ENCODE measurements at places on chromosomes 5 and 9.

GRCh38 chr9:107005201-107005600 is 142.2 kb downstream of the ZNF462 start:
- no peak for DNase-seq

- no peak for DNase-seq
Measured at GRCh38 chr5:83230511-83230910, 153.2 kb downstream of the XRCC4 start.

- no peak for DNase-seq
Measured at GRCh38 chr9:118929287-118929686, 439.9 kb downstream of the BRINP1 start.

- DNase-seq, result no peak
Measured at GRCh38 chr5:99605904-99606303, 677.1 kb upstream of the CHD1 start.

DNA sequence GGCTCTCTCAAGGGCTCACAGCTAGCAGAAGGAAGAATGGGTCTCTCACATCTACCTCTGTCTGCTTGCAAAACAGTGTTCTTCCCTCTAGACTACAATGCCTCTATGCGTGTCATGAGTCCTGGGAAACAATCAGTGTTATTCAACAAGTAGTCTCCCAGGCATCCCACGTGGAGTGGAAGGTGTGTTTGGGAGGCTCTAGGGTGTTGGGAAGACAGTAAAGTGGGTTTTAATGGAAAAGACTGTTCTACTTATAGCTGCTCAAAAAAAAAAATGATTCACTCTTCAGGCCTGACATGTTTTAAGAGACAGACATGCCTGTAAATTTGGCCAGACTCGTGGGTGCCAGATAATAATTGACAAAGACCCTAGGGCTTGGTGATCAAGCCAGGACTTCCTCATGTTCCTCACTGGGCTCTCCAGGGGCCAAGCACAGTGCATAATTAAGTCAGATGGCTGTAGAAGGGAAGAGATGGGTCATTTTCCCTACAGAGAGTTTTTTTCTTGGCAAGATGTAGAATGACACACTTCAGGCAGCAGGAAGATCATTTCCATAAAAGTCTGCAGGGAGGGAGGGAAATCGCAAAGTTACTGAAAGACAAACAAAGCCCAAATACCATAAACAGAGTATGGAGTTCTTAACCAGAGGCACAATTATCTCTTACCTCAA is 246.4 kb downstream of the ACTL7B start:
- no peak for DNase-seq

DNA sequence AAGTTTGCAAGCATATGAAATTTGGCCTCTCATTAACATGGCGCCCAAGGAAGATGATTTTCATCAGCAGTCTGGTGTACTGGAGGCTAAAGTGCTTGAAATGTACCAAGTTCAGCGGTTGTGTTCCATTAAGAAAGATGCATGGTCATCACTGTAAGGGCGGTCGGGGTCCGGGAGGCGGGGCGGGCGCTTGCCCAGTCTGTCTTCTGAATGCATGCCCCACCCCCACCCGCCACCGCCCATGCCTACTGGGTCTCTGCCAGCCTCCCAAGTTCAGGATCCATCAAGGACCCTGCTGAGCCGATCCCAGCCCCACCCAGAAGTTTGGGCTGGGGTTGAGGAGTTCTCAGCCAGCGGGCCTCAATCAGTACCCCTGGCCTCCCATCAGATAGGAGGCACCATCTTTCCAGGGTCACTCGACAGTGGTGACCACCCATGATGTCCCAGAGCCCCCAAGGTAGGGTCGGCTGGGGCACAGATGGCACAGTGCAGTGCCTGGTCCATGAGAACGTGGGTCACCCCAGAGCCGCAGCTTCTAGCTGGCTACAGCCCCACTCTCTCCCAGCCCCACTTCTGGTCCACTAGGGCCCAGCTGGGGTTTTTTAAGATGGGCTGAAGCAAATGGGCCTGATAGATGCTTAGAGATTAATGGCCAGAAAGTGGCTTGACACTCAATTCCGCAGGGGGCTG is 24.4 kb upstream of the PRDM12 start:
- DNase-seq, result no peak

DNA sequence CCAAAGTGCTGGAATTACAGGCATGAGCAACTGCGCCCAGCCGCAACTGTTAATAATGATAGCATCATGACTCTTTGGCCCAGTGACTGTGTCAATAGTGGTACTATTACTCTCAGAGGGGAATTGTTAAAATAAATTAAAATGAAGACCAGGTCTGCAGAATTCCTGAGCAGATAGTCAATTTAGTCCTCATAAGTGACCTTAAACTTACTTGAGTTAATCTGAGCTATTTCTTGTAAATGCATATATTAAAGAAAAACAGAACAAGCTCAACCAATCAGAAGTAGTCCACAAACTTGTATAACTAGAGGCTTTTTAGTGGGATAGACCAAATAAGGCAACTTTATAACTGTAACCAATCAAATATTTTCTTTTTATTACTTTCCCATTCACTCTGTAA is 1.7 kb upstream of the RECK start:
- no peak for DNase-seq

GRCh38 chr9:112631313-112632070 is 86.4 kb downstream of the INIP start:
- no peak for DNase-seq

DNA sequence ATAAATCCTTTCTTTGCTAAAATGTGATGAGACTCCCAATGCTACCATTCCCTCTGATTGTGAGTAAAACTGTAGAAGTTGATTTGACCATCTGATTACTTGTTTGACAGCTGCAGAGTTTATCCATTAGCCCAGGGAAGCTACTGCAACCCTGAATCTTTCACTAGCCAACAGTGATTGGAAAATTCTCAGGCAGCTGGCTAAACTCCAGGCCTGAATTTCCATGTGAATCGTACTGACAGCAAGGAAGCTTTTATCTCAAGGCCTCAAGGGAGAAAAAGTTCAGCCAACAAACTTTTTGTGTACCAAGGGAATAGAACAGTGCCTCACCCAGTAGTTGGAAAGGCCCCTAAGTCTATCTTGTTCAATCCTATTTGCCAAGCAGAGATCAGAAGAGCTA is 246.7 kb upstream of the TRPM3 start:
- no peak for DNase-seq

GRCh38 chr5:159051421-159052282 is 48.1 kb downstream of the EBF1 start:
- no peak for DNase-seq

- no peak for DNase-seq
Measured at GRCh38 chr9:10366171-10366779, 246.5 kb downstream of the PTPRD start.

DNA sequence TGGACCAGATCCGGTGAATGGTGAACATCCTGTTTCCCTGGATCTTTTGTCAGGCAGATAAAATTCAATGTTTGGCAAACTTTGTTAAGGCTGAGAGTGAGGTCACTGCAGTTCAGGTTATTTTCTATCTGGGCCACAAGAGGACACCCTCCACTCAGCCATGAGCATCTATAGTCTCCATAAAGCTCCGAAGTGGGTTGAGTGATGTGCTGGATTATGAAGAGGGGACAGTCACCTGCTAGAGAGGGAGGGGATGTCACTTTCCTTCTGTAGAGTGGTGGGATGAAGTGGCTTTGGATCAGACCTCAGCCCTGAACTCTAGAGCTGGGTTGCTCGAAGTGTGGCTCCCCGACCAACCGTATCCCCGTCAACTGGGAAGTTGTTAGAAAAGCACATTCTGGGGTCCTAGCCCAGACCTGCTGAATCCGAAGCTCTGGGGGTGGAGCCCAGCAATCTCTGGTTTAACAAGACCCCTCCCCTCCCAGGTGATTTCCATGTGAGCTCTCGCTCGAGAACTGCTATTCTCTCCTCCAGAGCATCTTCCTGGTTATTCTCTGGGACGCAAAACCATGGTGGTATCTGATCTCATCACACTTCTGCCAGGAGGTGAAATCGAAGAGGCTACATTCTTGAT is 31.8 kb upstream of the FGF1 start:
- DNase-seq, result no peak

DNA sequence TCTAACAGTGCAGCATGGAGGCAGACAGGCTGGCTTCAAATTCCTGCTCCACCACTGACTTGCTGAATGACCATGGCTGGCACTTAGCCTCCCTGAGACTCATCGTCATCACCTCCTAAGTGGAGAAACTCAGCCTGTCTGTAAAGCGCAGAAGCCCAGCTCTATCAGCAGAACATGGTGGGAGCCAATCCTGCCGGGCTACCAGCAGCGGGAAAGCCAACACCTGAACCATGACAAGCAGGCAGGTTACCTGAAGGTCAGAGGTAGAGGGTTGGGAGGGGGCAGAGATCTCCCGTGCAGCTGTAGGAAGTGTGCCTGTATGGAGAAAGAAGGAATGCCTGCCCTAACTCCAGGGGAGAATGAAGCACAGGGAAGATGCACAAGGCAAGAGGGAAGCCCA is 72.6 kb upstream of the LRRTM2 start:
- no peak for DNase-seq

DNA sequence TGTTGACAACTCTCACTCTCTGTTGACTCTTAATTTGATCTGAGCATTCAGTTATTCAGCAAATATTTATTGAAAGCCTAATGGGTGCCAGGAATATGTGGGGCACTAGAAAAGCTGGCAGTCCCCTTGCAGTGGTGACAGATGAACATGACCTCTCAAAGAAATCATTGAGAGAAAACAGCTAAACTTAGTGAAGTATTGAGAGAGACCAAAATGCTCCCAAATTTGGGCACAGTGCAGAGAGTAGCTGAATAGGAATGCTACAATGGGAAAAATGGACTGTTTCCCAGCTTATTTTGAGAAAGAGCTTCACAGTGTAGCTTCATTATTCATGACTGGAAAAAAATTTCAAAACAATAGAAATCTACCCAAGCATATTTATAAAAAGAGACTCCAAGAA is 257.9 kb downstream of the SGCD start:
- no peak for DNase-seq

- DNase-seq, result no peak
Measured at GRCh38 chr5:107764976-107765804, 94.5 kb upstream of the EFNA5 start.

DNA sequence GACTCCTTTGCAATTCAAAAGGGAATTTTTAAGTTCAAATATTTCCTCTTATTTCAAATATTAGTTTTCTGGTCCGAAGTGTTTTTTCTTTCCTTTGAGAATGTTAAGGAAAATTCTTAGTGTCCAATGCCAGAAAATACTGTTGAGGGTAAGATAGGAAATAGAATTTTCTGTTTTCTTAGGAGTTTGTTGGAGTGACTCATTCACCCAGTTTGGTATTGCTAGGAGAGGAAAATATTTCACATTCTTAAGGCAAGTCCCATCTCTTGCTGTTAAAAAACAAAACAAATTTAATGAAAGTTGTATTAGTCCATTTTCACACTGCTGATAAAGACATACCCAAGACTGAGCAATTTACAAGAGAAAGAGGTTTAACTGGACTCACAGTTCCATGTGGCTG is 349.2 kb upstream of the ADAMTSL1 start:
- no peak for DNase-seq

- DNase-seq, result no peak
Measured at GRCh38 chr9:34227445-34227844, 48.6 kb downstream of the UBAP1 start.

GRCh38 chr5:128722551-128722950 is 184.5 kb upstream of the FBN2 start:
- no peak for DNase-seq

DNA sequence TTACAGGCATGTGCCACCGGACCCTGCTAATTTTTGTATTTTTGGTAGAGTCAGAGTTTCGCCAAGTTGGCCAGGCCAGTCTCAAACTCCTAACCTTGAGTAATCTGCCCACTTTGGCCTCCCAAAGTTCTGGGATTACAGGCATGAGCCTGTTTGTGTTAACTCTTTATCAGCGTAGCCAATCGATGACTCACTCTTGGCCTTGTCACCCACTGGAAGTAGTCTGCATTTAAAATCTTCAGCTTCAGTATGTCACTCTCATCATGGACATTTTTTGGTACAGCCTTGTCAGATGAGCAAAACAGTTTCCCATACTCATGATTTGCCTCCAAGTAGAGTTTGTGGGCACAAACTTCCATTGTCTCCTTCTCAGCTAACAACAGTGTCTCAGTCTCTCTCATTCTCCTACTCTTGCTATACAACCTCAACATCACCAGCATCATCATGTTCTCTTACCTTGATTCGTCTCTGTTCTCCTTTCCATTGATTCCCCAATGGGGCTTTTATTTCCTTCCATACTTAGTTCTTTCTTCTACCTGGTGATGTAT is 22.5 kb downstream of the MUSK start:
- DNase-seq, result no peak

GRCh38 chr9:99112750-99113413 is 8.0 kb downstream of the TGFBR1 start:
- DNase-seq, result no peak

- DNase-seq, result no peak
Measured at GRCh38 chr5:138960145-138960692, 85.1 kb upstream of the LRRTM2 start.

DNA sequence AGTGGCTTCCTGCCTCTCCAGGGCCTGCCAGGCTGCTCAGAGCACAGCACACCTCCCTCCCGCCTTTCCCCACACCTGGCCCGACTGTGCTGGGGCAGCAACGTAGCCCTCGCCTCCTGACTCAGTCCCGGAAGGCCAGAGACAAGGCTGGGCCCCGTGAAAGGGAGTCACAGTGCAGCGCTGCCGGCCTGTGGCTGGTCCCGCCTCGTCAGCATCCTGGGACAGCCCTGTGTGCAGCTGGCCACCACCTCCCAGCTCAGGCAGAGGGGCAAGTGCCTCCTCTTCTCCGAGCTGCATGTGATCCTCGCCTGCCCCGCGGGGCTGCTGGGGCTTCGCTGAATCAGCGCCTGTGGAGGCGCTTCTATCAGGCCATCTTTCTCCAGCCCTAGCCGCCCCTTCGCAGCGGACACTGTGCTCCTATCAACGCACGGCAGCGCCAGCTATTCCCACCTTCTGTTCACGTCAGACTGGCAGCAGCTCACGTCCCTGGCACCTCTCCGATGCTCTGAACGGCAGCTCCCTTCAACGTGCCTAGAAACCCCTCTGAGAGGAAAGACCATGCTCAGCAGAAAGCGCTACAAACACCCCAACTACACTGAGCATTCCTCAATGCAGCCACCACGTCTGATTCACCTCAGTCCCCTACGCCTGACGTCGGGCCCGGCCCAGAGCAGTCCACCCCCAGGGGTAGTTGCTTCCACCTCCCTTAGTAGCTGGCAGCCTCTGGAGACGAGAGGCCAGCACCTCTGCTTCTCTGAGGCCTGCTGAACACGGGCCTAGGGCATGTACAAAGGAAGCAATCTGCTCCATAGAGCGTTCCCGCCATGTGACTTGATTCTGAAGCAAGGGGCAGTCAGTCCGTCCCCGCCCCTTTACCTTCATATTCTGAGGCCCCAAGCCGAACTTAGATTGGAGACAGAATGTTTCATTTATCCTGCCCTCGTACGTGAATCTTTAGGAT is 78.8 kb downstream of the GPR21 start:
- peak; percentile 14 for DNase-seq

GRCh38 chr5:175893466-175893865 is 22.1 kb downstream of the CPLX2 start:
- DNase-seq, result no peak

DNA sequence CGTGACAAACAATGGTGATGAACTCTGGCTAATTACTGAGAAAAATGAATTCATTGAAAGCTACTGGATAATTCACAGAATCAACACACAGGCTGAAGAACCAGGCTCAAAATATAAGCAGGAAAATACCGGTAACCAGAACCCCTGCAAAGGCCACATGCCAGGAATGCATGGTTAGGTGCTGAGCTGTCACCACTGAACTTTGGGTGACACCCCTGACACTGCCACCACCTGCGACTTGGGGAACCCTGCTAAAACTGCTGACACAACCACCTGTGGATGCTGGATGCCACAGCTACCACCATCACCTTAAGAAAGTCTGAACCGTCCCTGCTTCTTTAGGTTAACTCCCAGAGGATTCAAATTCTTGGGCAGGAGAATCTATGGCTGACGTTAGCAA is 72.0 kb upstream of the NR4A3 start:
- DNase-seq, result no peak
